ENCODE measurements at places on chromosomes 12 and 14.

- no peak for DNase-seq
These were observed 2.6 kb downstream of the GARIN2 start for GRCh38 chr14:67191768-67192290.

DNA sequence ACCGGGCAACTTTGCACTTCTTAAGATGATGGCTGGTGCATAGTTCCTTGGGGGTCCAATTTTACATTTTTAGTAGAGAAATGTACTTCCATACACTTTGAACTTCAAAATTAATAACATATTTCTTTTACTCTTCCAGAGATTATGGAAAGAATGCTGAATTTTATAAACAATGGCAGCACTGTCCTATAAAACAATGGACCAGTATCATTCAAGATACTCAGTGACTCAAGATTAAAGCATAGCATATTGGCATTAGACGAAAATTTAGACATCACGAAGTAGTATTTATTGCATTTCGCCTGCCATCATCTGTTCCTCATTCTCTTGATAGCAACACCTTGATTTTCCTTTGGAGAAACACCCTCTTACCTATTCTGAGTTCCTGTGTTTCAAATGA, 118.3 kb upstream of the ATF7IP start:
- no peak for DNase-seq

GRCh38 chr12:31631809-31632208, 27.7 kb upstream of the ETFBKMT start:
- DNase-seq, result no peak

DNA sequence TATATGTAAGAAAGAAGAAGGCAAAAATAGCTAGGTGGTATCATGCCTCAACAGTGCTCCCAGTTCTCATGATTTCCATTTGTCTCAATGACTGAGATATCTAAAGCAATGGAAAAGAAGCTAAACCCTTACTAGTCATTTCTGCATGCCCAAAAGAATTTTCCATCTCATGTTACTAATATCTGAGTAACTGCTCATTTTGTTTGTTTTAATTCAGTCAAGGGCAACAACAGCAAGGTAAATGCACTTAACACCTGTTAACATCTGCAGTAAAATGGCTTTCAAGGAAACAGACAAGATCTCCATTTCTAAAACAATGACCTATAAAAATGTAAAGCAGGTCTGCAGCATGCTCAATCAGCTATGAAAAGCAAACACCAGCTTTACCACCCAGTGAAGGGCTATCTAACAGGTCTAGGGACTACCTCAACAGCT, 19.4 kb upstream of the SELPLG start:
- no peak for DNase-seq

Measured in fibroblast of skin of right biceps (primary cell).